ENCODE measurements at places on chromosomes 1 and 21. TPM values are rescaled to one million over a fixed set of nuclear protein-coding genes. Genes with fewer than 3 reads are reported as not detected.
A peak's percentile ranks its signal among the peaks of the same experiment; 100 is the strongest.

The PLEKHM2 gene
- total RNA-seq = 74.6 TPM

The COL16A1 gene
- 323 TPM for total RNA-seq

The TMEM222 gene
- 31.5 TPM for total RNA-seq

DNA sequence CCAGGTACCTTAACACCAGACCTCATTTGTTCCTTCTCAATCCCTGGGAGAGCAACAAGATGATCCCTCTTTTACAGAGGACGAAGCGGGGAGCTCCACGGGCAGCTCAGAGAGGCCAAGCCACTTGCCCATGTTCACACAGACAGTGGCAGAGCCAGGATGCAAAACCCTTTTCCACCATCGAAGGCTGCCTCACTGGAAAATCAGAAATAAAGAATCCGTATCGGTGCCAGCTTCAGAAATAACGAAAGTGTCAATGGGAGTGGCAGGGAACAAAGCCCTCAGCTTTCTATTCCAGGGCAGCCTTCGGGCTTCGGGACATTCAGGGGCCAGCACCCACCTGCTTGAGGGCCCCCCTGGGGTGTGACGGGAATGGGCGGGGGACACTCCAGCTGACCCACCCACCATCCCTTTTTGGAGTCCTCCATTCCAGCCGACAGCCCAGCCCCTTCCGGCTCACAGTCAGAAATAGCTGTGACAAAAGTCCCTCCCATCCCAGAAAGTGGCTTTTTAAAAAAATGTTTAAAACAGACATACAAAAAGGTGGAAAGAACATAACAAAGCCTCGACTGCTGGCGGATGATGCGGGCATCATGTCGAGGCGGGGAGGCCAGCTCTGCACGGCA is 6.0 kb downstream of the IFFO2 start:
- DNase-seq = peak; percentile 66

GRCh38 chr1:85274969-85275453 is 1.4 kb downstream of the BCL10 start:
- no peak for DNase-seq

The ASH1L gene
- total RNA-seq = 84.2 TPM

The CATSPERE gene
- 1.3 TPM for total RNA-seq

DNA sequence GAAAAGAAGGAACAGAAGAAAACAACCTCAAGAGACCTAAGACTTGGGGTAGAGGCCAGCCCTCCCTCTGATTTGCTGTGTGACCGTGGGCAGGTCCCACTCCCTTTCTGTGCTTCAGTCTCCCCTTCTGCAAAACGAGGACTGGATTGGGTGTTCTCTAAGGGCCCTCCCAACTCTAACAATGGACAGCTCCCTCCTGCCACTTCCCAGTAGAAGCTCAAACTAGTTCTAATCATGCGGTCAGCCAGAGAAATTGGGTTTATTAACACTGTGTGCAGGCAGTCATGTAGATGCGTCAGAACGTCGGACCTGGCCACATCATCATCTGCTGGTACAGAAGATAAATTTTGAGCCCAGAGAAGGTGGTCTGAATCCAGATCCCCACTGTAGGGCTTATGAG is 1.6 kb upstream of the PADI4 start:
- no peak for DNase-seq

- no peak for DNase-seq
Measured at GRCh38 chr1:107936498-107937481, 28.2 kb downstream of the VAV3 start.

The FAM151A gene
- total RNA-seq = not detected

The HOOK1 gene
- 0.63 TPM for total RNA-seq

GRCh38 chr1:70671006-70671405 is 259.9 kb downstream of the CTH start:
- DNase-seq = no peak

DNA sequence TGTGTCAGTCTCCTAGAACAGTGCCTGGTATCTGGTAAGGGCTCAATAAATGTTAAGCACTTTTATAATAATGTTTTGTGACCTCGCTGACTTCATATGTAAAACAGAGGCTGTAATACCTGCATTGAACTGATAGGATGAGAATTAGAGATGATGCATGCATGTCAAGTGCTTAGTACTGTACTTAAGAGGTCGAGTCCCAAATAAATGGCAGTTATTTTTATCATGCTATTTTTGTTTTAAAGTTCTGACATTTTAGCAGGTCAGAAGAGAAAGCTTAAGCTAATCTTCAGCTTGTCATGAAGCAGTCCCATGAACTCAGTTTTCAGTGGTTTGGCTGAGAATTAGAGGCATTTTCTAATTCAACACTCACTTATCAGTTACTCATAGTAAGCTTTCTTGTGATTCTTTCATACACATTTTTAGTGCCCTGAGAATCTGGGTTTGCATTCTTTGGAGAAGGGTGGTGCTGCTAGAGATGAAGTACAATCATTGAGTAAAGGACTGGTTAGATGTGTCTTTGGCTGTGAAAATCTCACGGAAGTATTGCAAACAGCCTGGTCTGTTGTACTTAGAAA is 75.7 kb upstream of the RAVER2 start:
- DNase-seq = no peak

DNA sequence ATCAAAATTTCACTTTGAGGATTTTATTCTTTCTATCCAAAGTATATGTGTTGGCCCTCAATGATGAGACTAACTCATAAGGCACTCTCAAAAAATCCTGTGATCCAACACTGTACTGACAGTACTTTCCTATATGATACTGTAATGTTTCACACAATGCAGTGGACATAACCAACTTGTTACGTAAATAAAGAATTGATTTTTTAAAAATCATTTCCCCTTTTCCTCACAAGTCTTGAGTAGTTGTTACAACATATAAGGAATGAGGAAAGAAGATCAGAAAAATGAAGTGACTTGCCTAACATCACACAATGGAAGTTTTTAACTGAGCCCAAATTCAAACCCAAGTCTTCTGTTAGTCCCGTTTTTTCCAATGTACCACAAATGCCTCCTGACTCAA is 17.2 kb downstream of the PTP4A2 start:
- DNase-seq = no peak

The MARK1 gene
- total RNA-seq = 12.3 TPM

DNA sequence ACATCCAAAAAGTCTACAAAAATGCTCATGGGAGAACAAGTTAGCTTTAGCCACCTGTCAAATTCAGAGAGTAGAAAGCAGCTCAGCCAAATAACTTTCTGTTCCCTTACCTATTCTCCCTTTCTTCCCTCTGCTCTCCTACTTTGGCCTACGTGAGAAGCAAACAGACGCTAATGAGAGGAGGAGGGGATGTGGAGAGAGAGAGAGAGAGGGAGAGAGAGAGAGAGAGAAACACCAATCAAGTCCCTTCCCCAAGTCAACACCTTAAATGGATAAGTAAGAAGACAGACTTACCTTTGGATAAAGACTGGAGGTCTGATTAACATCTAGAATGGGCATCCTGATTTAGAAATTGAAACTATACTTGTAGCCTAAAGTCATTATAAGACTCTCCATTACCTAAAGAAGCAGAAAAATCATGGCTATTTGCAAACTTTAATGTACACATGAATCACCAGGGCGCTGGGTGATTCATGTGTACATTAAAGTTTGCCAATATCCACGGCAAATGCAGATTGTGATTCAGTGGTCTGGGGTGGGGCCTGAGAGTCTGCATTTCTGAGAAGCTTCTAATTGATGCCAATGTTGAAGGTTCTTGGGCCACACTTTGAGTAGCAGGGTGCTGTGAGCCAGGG is 13.1 kb upstream of the DUSP12 start:
- no peak for DNase-seq

DNA sequence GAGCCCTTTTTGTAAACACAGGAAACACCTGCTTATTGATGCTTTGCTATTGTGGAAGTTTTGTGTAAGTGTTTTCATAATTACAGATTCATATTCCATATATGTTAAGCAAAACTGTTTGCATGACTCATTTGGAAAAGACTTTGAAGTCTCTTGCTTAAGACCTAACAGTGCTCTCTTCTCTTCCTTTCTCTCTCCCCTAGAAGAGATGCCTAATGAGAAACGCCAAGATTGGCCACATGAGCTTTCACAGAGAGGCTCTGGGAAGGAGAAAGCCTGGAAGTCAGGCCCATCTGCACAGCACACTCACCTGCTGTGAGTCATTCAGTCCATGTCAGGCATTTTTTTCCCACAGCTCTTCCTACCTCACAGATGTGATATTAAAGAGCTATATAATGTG is 101.6 kb upstream of the PALMD start:
- DNase-seq = no peak

DNA sequence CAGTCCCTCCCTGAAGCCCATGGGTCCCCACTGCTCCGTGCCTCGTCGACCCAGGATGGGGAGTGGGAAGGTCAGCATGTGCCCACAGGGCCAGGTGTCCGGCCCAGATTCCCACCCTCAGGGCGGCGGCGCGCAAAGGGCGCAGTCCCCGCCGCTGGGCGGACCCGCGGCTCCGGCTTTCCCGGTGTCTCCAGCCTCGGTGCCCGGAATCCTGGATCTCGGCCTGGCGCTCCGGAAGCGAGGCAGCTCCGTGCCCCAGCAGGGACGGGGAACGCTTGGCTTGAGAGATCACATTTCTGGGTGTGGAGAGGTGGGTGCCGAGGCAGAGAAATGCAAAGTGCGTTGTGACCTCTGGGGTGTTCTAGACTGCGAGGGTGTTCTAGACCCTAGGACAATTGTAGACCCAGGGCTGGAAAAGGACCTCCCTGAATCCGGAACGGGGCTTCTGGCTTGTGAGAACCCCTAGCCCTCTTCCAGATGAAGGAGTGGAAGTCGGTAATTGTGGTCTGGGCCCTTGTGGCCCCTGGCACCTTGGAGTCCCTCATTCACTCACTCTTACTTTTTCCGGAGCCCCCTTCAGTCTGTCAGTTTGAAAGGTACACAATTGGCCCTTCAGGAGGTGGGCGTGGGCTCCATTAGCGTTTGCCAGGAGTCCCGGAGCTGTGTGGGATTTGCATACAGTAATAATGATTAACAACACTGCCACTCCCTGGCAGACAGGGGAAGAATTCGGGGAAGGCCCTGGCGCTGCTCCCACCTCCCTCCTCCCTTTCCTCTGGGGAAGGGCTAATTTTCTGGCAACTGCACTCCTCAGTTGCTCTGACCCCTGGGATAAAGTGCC is 1.6 kb upstream of the KCND3 start:
- peak; percentile 23 for DNase-seq

DNA sequence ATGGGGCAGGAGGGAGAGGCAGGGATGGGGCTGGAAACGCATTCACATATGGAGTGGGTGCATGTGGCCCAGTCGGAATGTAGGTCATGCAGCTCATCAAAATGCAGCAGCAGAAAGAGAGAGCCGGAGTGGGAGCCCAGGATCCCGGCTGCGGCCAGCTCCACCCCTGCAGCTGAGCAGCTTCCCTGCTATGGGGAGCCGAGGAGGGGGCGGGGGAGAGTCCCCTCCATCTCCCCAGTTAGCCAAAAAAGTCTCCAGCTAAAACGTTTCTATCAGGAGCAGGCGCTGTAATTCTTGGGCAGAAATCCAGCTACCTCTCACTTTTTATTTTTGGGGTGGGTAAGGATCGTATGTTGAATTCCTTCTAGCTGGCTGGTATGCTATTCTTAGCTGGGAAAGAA is 39.7 kb downstream of the MRPL37 start:
- no peak for DNase-seq

DNA sequence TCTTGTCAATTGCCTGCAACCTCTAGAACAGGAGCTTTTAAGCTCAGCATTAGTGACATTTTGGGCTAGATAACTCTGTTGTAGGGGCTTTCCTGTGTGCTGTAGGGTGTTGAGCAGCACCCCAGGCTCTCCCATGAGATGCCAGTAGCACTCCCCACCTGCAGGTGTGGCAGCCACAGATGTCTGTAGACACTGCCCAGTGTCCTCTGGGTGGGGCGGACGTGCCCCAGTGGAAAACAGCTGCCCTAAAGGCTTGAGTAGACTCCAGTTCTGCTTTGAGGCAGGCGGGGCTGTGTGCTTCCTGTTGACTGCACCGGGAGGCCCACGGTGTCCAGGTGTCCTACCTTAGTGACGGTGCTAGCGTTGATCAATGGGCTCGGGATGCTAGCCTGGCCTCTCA is 16.9 kb upstream of the PWP2 start:
- no peak for DNase-seq

The HMGB4 gene
- not detected for total RNA-seq

GRCh38 chr1:20405893-20406604 is 80.0 kb downstream of the CAMK2N1 start:
- no peak for DNase-seq

DNA sequence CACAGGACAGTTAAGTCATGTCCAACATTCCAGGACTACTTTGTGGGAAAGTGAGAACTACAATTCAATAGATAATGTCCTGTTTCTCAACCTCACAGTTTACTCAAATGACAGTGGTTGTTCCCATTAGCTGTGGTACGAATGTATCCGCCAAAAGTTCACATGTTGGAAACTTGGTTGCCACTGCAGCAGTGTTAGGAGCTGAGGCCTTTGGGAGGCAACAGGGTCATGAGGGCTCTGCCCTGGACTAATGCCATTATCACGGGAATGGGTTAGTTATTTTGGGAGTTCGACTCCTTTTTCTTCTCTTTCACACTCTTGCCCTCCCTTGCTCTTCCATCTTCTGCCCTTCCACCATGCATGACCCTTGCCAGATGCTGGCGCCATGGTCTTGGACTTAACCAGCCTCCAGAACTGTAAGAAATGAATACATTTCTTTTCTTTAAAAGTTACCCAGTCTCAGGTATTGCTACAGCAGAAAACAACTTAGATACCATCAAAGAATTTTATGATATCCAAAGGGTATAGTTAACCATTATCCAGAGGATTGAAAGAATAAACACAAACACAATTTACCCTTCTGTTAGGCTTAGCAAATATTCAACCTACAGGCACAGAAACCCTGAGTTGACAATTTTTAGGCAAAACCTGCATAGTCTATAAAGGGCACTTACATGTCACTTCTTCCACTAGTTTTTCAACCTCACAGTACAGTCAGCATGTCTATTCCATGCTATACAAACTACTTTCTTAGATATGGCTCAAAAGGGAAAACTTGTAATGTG is 7.4 kb downstream of the BCL10 start:
- DNase-seq = no peak

- DNase-seq = no peak
Measured at GRCh38 chr1:45870500-45870899, 67.1 kb downstream of the MAST2 start.

- no peak for DNase-seq
Measured at GRCh38 chr1:66731170-66731865, 20.9 kb upstream of the DYNLT5 start.

DNA sequence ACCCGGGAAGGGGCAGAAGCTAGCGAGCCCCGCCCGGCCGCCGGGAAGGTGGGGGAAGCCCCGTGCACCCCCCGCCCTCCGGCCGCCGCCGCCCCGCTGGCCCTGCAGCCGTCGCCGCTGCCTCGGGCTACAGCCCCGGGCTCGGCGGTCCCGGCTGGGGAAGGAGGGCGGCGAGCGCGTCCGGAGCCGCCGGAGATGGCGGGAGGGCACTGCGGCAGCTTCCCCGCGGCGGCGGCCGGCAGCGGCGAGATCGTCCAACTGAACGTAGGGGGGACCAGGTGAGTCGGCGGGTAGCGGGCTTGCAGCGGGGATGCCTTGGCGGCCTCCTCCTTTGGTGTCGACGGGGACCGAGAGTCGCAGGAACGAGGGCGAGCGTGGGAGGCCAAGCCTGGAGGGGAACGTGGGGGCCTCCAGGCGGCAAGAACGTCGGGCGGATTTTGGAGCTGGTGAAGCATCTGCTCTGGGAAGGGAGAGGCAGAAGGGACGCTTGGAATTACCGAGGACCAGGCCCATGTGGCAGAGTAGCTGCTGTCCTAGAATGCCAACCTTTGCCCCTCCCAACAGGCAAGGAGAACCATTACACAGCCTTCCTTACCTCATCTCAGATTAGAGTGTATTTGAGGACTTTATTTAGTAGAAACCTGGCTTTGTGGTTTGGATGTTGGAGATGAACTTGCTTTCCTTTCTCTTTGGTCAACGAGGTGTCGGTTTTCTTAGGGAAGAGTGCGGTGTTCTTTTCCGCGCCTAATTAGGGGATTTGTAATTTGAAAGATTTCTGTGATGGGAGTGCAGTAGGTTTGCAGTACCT is 591 bp downstream of the KCTD3 start:
- no peak for DNase-seq

Measured in thoracic aorta (tissue), 2 donors.